ENCODE measurements at places on chromosomes 3 and 15.

DNA sequence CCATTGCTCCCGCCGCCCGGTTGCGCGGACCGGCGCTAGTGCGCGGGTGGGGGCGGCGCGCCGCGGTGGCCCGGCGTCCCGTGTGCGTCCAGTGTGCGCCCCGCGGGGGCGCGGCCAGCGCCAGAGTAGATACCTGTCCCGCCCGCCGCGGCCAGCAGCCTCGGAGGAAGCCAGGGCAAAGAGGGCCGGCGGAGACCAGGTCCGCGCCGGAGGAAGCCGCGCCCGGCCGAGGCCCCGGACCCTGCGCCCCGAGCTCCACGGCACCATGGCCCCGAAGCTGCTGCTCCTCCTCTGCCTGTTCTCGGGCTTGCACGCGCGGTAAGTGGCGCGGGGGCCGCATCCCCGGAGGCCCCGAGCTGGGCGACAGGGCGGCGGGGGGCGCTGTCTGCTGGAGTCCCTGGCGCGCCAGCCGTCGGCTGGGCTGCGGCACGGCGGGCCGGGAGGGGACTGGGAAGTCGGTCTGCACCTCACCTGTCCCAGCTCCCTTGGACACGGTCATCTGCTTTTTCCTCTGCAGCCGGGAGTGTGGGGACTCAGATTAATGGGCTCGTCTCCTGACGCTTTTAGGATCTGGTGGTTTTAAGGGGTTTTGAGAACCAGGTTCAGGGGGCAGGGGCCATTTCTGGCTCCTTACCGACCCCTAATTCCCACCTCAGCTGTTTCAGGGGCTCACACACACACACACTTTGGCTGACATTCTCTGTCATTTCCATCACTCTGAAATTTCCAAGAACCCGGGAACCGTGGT is 464 bp downstream of the GABRG3 start:
- DNase-seq = no peak

DNA sequence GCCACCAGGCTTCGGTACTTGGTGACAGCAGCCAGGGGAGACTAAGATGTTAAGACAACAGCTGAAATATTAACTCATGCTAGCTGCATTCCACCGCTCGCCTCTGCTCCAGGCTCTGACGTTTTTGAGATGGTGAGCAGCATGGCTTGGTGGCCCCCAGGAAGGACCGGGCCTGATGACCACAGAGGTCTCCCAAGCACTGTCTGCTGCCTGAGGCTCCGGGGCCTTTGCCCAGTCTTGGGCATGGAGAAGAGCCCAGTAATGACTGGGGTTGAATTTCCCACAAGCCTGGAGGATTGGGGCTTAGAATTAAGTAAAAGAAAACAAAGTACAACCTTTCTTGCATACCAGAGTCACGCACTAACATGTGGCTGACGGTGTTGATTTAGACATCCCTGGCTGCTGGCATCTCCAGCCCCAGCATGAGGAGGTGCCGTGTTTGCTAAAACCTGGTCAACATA is 243.6 kb upstream of the LYSMD4 start:
- no peak for DNase-seq

GRCh38 chr3:47159820-47160219 is 4.1 kb downstream of the SETD2 start:
- DNase-seq = no peak

DNA sequence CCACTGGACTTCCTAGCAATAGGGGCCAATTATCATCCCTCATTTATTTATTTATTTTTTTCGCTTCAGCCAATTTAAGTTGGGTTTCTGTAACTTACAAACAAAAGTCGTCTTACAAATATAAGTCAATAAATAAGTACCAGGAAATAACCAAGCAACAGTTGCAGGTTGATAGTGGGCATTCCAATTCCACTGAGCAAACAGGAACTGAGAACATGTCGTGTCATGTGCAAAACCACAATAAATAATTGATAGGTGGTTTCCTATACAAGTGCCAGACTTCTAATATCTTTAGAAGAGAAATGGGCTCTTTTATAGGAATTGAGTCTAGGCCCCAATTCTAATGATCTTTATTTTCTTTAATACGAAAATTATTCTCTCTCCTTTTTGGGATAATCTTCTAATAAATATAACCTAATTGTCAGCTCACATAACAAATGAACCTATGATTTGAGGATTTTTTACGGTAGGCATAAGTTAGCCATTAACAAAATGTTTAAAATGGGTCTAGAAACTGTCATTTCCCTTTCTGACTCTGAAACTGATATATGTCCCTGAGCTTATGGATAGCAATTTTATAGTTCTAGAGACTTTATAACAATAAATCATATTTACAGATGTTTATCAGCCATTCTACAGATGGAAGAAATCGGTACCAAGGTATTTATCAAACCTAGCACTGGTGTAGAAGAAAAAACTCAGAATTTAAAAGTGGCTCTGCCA is 571.8 kb downstream of the FOXP1 start:
- DNase-seq = no peak

- DNase-seq = no peak
Measured at GRCh38 chr3:35648347-35648746, 9.0 kb downstream of the ARPP21 start.

GRCh38 chr3:14162178-14162577 is 16.2 kb downstream of the XPC start:
- no peak for DNase-seq

- no peak for DNase-seq
Measured at GRCh38 chr15:40872791-40873693, 992 bp downstream of the RHOV start.

GRCh38 chr15:69082554-69082953 is 68.1 kb downstream of the NOX5 start:
- no peak for DNase-seq

DNA sequence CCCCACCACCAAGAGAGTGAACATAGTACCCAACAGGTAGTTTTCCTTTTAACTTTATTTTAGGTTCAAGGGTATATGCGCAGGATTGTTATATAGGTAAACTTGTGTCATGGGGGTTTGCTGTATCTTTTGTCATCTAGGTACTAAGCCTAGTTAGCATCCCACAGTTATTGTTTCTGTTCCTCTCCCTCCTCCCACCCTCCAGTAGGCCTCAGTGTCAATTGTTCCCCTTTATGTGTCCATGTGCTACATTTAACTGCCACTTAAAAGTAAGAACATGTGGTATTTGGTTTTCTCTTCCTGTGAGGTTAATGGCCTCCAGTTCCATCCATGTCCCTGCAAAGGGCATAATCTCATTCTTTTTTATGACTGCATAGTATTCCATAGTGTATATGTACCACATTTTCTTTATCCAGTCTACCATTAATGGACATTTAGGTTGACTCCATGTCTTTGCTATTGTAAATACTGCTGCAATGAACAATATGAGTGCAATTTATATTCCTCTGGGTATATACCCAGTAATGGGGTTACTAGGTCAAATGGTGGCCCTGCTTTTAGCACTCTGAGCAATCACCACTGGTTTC is 66.2 kb downstream of the ST3GAL6 start:
- no peak for DNase-seq

DNA sequence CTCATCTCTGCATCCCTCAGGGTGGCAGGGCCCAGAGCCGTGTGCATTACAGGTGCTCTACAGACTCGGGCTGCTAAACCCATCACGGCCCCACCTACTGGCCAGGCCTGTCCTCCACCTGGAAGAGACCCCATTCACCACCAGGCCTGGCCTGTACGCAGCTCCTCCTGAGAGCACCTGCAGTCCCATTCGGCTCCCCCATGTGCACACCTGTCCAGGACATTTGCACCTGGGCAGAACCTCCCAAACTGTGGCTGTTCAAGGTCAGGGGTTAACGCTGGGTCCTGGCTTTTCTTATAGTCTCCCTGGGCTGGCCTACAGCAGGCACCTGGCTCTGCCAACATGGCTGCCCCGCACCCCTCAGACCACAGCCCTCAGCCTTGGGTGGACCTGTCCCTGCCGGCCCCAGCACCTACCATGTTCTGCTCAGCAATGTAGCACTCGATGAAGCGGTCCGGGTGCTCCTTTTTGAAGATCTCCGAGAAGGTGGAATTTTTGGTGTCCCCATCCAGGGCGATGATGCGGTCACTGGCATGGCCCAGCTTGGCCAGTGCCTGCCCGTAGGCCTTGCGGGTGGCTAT is 25.7 kb downstream of the TKT start:
- DNase-seq = no peak

- DNase-seq = no peak
Measured at GRCh38 chr15:66040211-66040892, 171.1 kb downstream of the RAB11A start.

DNA sequence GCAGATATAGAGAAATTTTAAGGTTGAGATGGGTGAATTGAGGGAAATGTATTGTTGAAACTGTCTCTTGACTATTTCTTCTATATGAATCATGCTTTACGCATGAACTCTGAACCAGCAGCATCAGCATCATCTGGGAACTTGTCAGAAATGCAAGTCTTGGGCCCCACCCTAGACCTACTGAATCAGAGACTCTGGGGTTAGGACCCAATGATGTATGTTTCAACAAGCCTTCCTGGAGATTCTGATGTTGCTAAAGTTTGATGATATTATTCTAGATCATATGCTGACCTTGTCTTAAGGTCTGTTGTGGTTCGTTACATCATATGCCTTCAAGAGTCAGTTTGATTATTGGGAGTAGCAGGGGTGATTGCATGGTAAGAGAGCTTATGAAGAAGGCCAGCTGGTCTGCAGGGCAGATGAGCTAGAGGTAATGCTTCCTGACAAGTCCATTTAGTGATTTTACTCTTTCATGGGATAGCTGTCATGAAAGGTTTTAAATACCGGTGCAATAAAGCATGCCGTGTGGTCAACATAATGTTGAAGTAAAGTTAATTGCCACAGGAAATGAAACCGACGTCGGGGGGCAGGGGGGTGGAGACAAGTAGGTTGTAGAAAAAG is 152.4 kb upstream of the MRPL3 start:
- DNase-seq = no peak

DNA sequence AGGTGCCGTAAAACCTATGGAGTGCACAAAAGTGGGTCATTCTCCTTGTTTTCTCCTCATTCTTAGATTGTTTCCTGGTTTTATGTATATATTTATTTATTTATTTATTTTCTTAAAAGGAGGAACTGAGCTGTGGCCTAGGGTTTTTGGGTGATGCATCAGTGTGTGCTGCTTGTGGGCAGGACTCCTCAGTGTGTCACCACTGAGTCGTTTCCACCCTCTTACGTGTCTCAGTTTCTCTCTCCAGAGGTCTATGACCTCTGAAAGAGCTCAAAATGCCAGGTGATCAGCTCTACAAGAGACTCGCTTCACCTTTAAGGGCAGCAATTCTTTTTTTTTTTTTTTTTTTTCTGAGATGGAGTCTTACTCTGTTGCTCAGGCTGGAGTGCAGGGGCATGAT is 72.9 kb downstream of the CD200 start:
- DNase-seq = no peak

GRCh38 chr3:51975852-51976549 is 1.1 kb downstream of the ABHD14A start:
- DNase-seq = peak; percentile 43

DNA sequence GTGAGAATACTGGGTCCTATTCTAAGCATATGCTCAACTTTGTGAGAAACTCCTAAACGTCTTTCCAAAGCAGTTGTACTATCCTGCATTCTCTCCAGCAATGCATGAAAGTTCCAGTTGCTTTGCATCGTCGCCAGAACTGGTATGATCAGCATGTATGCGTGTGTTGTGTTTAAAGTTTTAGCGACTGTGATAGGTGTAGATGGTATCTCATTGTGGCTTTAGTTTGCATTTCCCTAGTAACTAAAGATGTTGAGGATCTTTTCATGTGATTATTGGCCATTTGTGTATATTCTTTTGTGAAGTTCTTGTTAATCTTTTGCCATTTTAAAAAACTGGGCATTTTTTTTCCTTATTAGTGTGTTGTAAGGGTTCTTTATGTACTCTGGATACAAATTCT is 115.1 kb downstream of the SPATA16 start:
- no peak for DNase-seq

GRCh38 chr3:168684519-168684918 is 588.8 kb upstream of the GOLIM4 start:
- no peak for DNase-seq

- no peak for DNase-seq
Measured at GRCh38 chr15:59702351-59702750, 13.2 kb upstream of the BNIP2 start.

DNA sequence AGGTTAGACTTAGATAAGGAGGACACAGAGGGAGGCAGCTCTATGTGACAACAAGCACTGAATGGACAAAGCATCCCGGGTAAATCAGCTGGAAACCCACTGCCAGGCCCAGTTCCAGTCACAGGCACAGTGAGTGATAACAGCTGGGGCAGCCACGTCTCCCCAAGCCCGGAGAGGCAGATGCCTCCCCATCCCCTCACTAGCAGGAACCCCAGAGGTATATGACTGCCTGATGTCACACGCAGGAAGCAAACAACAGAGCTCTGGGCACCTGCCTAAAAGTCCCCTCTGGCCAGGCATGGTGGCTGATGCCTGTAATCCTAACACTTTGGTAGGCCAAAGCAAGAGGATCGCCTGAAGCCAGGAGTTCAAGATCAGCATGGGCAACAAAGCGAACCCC is 18.2 kb downstream of the C15orf62 start:
- no peak for DNase-seq

GRCh38 chr3:152638707-152639450 is 196.1 kb upstream of the P2RY1 start:
- no peak for DNase-seq

DNA sequence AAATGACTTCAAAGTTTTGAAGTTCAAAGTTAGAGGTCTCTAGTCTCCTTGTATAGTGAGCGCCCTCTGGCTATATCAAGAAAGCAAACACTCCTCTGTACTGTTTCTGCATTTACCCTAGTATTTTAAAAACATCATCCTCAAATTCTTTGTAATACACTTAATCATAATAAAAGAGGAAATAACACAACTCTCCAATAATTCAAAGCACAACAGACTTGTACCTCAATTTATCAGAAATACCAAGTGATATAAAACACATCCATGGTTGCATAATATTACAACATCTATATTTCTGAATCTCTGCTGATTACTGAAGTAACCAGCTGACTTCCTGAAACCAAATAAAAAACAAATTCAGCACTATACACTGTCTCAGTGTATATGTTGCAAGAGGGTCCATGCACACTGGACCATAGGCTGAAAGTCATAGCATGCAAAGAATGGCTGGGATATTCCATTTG is 12.5 kb downstream of the PLOD2 start:
- no peak for DNase-seq

GRCh38 chr3:45690336-45691035 is 1.3 kb downstream of the SACM1L start:
- peak; percentile 43 for DNase-seq

DNA sequence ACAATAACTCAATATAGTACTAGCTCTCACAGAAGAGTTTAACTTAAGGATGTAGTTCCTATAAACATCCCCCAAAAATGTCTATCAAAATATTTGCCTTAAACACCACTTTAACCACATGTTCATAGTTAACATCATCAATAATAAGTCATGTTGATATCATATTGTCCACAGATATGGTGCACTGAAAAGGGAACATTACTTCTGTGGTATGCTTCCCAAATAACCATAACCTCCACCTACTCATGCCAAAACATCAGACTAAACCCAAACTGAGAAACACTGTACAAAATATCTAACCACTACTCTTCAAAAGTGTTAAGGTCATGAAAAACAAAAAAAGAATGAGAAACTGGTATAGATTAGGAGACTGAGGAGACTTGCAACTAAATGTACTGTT is 32.9 kb downstream of the SLC4A7 start:
- DNase-seq = no peak

All from immature natural killer cell (primary cell).